ENCODE measurements at places on chromosomes 7 and 10.

GRCh38 chr10:132158823-132159222 lies 27.9 kb upstream of the DPYSL4 start:
- no peak for DNase-seq

DNA sequence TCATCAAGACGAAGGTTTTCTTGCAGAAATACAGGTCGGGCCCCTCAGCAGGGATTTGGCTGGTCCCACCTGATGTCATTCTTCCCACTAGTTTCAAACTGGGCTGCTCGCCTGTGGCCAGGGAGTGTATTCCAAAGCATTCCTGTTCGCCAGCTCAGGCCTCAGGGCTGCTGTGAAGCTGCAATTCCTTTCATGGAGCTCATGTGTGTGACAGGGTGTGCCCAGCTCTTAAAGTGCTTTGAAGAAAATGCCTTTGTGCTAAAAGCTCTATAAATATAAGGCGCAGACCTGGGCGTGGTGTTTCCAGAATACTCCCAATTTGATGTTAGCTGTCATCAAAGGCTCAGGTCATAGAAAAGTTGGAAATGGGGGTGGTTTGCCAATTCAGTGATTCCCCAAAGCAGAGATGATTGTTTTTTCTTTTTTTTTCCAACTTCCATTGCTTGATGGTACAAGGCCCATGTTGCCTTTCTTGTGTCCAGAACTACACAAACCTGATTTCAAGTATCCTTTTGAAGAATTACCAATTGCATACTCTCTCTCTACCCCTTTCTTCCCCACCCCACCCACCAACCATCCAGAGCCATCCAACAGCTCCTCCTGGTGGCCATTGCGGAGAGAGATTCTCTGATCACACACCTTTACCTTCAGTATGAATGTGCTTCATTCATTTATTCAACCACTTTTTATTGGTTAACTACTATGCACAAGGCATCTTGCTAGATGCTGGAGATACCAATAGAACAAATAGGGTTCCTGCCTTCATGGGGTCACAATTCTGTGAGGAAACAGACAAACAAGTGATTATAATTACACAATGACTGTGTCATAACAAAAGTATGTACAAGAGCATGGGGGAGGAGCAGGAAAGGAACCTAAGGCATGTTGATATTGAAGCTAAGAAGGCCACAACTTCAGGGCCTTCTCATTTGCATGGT lies 297.3 kb upstream of the LYZL1 start:
- DNase-seq, result peak; percentile 19

DNA sequence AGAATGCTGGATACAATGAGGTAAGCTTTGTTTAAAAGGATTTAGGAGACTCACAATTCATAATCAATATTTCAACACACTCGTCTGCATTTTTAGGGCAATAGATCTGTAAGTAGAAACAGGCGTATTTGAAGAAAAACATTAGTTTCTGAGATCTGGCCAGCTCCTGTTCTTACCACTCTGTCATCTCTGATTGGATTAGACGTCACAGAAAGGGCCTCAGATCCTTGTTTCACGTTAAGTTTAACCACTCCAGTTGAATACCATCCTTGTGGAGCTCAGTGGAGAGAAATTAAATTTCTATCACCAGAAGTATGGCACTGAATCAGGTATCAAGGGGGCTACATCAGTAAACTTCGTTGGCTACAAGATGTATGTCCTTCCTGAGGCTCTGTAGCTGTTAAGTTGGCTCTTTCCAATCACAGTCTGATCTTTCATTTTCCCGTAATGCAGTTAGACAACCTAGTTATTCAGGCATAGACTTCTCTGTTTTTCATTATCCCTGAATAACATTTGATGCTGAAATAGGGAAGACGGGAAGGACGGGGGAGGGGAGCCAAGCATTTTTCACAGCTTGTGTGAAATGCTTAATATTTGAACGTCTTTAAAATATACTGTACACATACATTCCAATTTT lies 659.2 kb upstream of the GALNT17 start:
- no peak for DNase-seq

DNA sequence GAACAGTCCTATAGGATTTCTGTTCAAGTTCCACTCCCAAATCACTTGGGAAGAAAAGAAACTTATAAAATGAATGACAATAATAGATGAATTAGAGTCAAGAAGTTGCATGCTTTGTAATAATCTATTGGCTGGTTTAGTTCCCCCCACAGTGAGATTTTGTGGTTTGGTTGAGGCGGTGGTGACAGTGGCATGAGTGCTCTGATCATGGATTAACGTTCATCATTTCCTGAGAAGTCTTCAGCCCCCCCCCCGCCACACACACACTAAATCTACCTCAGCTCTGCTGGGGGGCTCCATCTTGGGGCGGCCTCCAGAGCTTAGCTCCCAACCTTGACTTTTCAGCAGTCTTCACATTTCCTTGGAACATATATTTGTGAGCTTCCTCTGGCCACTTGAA lies 121.7 kb downstream of the ABCA13 start:
- no peak for DNase-seq

DNA sequence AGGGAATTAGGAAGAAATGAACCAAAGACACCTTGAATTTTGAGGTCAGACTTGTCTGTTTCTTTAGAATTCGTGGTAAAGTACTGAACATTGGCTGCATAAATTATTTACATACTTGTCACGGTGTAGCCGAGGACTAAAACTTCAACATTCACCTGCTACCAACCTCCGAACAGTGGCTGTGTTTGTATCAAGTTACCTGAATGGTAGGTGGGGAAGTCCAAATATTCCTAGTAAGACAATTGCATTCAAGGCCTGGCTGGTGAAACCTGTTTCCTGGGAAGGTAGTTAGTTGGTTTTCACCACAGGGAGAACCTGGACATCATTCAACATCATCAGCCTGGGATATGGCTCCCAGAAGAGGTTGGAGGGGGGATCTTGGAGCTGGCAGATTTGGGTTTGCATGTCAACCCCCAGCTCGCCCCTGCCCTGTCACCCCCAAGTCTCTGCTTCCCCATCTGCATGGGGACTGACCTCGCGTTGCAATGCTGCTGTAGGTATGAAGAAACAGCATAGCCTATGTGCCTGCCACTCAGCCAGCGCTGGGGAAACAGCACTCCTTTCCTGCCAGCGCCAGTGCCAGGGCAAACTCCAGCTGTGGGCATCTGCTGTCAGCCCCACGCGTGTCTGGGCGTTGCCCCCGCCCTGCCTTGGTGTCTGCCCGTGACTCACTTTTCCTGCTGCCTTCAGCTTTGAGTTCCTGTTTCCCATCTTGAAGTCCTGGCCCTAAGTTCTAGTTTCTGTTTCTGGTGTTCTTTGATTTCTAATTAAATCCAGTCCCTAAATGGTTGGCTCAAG lies 12.7 kb upstream of the LARP4B start:
- DNase-seq, result no peak

DNA sequence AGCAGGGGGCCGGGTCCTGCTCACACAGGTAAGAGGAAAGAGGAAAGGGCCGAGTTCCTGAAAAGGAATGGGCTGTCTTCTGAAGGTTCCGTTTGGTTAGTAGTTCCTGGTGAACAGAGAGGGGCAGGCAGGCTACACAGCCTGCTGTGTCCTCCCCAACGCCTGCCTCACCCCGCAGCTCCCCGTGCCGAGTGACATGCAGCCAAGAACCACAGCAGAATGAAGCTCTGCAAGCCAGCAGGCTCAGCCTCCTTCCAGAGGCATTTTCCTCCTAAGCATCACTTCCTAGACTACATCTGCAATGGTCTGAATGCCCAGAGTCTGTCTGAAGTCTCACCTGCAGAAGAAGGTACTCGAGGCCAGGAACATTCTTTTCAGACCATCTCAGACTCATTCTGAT lies 202.4 kb upstream of the TCERG1L start:
- DNase-seq, result no peak

DNA sequence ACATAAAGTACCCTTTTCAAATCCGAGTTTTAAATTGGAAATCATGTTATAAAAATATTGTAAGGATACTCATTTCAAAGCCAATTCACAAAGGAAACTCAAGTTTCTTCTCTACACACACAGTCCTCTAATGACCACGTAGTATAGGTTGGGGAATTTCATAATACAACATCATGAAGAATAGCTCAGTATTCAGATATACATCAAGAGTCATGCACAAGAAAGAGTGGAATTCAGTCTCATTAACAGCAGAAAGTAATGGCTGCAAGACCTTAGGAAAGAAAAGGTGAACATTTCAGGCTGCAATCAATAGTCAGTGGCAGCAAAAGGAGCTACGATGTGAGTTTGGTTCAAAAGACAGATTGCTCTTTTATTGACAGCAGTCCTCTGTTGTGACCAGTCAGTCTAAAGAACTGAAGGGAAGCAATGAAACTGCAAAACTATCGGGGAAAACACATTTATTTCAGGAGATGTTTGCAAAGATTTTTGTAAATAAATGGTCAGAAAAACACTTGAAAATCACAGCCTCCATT lies 317.2 kb downstream of the IPMK start:
- DNase-seq, result no peak

- DNase-seq, result no peak
These were observed 208.5 kb downstream of the TRIL start for GRCh38 chr7:28749638-28750037.

DNA sequence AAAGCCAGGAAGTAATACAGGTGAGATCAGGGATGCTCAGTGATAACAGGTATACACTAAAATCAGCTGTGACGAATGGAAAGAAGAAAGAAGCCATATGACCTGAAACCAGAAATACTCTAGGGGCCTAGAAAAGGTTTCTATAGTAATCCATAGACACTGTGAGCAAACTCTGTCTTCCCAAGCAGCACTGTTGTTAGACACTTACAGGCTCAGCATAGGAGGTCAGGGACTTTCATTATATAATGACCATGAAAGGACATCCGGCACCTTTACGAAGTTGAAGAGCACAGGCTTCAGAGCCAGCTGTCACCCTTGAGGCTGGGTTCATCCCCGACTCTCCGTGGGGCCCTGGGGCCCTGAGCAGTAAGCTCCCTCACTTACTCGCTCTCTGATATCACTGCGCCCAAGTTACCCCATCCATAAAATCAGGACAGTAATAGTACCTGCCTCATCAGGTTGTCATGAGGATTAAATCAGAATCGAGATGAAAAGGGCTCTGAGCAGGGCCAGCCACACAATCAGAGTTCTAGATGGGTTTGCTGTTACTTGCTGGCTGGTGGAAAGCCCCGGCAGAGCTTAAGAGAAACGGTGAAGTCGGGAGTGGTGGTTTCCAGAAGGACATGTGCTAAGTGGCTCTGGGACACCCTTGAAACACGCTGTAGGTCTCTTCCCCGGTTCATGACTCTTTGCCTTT lies 79.5 kb downstream of the ITIH5 start:
- no peak for DNase-seq

DNA sequence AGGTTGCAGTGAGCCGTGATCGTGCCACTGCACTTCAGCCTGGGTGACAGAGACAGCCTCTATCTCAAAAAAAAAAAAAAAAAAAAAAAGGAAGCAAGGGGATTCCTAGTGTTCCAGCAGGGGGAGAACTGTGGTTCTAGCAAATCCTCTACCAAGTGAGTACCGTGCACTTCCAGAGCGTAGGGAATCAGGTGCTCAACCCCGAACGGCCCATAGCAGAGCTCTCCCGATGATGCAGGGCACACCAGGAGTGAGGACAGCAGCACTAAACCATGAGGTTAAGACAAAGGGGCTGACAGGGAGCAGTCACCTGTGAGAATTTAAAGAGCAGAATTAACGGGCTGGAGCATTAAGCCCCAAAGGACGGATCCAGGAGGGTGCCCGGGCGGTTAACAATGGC lies 173.6 kb downstream of the PTPRN2 start:
- no peak for DNase-seq

GRCh38 chr10:132446661-132447445 lies 49.9 kb downstream of the PWWP2B start:
- peak; percentile 42 for DNase-seq

GRCh38 chr7:80259-81067 lies 111.9 kb upstream of the FAM20C start:
- DNase-seq, result no peak

GRCh38 chr7:42241424-42241823 lies 4.4 kb upstream of the GLI3 start:
- no peak for DNase-seq

DNA sequence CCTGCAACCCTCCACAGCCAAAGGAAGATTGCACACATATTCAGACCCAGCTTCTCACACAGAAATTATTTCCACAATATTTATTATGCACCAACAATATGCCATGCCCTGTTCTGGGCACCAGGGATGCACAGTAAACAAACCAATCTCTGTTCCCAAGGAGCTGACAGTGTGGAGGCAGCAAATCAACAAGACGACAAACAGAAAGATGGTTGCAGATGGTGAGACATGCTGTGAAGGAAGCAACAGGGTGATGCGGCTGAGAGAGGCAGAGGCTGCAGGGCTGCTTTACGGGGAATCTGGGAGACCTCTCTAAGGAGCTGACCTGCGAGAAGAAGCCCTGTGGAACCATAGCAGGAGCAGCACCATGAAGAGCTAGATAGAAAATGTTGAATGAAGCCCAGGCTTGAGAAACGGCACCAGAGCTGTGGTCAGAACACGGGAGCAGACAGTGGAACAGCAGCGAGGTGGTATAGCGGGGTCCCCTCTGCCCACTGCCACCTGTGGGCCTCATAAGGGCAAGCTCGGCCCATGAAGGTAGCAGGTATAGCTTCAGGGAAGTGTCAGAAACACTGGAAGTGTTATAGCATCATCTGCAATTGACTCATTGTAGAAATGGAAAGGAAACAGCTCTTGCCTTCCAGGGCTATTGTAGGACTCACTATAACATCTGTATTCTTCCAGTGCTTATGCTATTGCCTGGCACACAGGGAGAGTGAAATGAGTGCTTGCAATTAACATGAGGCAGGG lies 17.4 kb downstream of the RBP3 start:
- DNase-seq, result no peak

- DNase-seq, result no peak
These were observed 6.9 kb downstream of the KLF6 start for GRCh38 chr10:3777981-3778691.

GRCh38 chr10:103890194-103890658 lies 27.8 kb downstream of the STN1 start:
- no peak for DNase-seq

DNA sequence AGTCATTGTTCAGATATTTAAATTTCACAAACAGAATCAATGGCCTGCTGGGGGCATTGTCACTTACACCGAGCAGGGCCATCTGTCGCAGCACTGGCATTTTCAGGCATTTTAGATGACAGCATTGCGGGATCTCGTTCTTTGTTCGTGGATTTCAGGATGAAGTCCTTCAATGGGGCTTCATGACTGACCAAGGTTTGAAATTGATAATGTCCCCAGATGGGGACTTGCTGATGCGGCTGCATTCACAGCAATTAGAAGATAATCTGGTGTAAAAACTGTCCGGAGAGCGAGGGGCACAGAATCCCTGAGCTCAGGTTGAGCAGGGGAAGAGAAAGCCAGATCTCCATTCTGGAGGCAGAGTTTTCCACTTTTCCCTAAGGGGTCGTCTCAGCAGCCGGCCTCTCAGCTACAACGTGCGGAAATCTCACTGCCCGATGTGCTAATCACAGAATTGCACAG lies 1.9 kb upstream of the C7orf33 start:
- DNase-seq, result no peak

DNA sequence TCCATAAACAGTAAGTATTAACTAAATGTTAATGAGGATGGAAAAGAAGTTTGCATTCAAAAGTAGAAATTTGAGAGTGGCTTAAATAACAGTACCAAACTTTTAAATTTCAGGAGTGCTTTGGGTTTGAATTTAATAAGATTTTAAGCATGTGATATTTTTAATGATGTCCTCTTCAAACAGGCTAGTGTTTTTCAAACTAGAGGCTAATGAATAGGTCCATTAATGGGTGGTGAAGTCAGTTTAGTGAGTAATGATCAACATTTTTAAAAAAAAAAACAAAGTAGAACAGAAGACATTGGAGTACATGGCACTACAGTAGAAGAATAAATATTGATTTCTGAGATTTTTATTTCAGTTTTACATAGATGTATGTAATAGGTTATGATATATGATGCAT lies 72.9 kb downstream of the AKAP9 start:
- no peak for DNase-seq

GRCh38 chr10:14838582-14839304 lies 637 bp downstream of the HSPA14 start:
- DNase-seq, result no peak

Data from stimulated activated CD4-positive, alpha-beta T cell treated with anti-CD3 and anti-CD28 coated beads, Interleukin-1b, Interleukin-23, amount 100 ng/mL, for 1 hour (primary cell).